ENCODE measurements at places on chromosomes 2 and 18.
A peak's percentile ranks its signal among the peaks of the same experiment; 100 is the strongest.

GRCh38 chr2:171652416-171652785, 34.9 kb upstream of the DYNC1I2 start:
- no peak for DNase-seq

DNA sequence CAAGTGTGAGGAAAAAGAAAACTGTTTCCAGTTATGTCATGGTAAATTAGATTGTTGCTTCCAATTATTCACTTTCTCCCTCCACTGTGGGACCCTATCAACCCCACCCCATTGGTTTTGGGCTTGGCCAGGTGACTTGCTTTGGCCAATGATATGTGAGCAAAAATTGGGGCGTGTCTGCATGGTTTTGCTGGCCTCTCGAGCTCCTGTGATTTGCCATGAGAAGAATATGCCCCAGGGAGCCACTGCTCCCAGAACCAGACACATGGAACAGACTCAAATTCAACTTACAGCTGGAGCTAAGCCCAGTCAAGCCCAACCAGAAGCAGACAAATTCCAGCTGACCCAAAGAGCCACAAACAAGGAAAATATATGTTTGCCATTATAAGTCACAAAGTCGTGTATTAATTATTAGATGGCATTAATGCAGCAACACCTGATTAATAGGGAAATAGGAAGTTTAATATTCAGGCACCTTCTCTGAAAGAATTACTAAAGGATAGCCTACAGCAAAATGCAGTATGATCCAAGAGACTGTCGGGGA, 248.9 kb downstream of the ANAPC1 start:
- no peak for DNase-seq

- DNase-seq: no peak
These were observed 593.5 kb downstream of the BCL11A start for GRCh38 chr2:59959944-59960343.

GRCh38 chr2:150282771-150283371, 204.6 kb downstream of the RND3 start:
- no peak for DNase-seq

GRCh38 chr2:162252153-162252552, 8.9 kb upstream of the FAP start:
- no peak for DNase-seq

DNA sequence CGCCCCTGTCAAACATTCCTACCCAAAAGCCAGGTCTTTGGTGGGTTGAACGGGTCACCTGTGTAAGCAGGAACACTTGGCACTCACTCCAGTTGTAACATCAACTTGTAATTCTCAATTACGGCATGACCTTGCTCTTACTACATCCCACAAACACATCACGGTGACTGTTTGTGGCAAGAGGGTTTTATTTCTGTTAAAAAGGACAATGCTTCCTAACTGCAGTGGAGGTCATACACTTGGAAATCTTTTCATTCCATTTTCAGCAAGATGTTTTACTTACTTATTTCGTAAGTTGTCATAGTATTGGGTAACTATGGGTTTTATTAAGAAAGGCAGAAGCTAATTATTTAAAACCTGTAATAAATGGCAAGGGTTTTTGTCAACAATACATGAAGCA, 126.1 kb downstream of the ZNF516 start:
- DNase-seq: no peak

DNA sequence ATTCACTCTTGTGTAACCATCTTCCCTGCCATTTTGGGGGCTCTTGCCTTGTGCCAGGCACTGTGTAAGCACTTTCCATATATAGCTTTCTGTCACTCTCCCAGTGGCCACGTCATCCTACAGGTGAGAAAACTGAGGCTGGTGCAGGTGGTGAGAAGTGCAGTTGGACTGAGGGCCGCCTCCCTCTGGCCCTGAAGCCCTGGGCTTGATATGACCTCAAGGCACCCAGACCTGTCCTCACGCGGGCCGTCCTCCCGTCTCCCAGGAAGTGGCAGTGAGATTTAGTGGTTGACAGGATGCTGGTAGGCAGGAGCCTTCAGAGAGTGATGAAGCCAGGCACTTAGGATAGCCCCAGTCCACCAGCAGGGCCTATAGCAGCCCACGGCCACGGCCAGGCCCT, 30.5 kb downstream of the MAL start:
- no peak for DNase-seq

- no peak for DNase-seq
These were observed 121.9 kb downstream of the CACNB4 start for GRCh38 chr2:151976945-151977353.

DNA sequence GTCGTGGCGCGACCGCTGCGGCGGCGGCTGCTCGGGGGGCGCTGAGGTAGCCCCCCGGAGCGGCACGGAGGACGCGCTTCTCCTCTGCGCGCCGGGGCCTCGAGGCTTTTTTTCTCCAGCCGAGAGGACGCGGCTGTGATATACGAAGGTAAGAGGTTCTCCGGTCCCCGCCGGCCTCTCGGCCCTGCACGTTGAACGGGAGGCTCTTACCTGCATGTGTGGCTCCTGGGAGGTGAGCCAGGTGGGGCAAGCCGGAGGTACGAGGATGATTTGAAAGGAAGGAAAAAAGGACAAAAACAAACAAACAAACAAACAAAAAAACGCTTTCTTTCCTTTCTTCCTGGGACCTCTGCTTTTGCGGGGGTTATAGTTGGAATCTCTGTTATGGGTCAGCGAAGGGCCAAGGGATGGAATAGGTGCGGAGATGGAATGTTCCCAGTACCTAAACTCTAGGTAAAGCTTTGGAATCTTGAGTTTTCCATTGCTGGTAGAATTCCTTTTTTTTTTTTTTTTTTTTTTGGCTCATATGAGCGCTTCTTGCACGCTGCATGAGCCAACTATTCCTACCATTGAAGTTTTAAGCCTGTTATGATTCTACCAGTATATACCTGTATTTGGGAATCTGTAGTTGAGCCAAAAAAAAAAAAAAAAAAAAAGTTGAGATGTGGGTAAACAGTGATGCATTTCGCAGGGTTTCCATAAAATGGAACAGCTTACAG, 674 bp downstream of the PTPN4 start:
- no peak for DNase-seq

- DNase-seq: peak; percentile 25
These were observed 256.7 kb downstream of the HDAC4 start for GRCh38 chr2:239143858-239144712.

GRCh38 chr2:233818639-233819621, 35.4 kb downstream of the HJURP start:
- no peak for DNase-seq

DNA sequence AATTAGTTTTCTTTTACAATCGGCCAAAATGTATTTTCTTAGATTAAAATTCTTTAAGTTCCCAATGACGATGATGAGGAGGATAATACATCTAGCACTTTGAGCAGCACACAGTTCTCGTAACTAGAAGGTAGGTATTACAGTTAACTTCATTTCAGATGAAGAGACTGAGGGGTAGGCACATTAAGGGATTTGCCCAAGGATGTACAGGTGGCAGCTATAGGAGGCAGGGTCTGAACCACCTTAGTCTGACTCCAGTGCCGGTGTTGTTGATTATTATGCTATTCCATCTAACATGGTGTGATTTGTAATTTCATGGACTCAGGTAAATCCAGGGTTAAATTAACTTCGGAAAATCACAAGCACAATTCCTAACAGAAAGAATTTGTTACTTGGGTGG, 1.1 kb downstream of the CD28 start:
- no peak for DNase-seq

- DNase-seq: no peak
These were observed 1167.9 kb downstream of the DSC3 start for GRCh38 chr18:29874519-29875098.

DNA sequence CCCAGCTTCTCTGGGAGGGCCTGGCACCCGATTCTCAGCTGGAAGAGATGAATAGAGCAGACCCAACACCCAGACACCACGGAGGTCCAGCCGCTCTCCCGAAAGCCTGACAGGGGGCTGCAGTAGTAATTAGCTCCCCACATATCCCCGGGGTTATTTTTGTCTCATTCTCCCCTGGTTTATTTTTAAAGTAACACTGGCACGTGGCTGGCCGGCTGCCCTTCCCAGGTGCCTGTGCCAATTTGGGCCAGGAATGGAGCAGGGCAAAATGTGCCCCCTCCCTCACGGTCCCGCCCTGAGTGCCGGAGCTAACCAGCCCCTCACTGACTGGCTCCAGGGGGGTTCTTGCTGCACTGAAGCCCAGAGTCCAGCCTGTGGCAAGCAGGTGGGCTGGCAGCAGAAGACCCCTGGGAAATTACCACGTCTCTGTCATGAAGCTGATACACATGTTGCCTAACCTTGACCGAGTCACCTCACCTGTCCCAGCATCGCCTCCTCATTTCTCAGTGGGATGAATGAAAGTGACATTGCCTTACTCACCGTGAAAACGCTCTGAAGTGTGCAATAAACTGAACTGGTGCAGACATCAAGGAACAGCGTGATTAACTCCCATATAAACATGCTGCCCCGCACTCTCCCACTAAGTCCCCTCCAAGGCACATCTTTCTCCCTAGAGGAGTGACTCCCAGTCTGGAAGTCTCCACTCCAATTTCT, 18.4 kb downstream of the KCNK3 start:
- DNase-seq: no peak

GRCh38 chr2:46716927-46717326, 198.7 kb downstream of the MCFD2 start:
- no peak for DNase-seq

- peak; percentile 66 for DNase-seq
These were observed 143.6 kb upstream of the MAP3K20 start for GRCh38 chr2:172931918-172932520.

- no peak for DNase-seq
These were observed 453.0 kb downstream of the GALR1 start for GRCh38 chr18:77702686-77703085.

DNA sequence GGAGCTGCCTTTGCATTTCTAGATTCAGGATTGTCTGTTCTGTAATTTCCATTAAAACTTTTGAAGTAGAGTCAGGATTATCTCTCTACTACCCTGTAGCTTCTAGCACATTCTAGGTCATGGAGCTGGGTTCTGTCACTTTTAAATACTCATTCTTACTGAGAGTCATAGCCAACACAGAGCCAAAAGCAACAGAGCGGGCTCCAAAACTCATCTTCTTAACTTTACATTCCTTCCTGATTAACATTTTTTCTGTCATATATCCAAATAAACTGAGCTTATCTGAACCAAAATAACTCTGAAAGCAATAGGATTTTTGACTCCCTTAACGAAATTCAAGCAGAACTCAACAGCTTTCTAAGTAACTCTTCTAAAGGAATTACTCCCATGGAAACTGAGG, 12.9 kb downstream of the PREPL start:
- DNase-seq: no peak

DNA sequence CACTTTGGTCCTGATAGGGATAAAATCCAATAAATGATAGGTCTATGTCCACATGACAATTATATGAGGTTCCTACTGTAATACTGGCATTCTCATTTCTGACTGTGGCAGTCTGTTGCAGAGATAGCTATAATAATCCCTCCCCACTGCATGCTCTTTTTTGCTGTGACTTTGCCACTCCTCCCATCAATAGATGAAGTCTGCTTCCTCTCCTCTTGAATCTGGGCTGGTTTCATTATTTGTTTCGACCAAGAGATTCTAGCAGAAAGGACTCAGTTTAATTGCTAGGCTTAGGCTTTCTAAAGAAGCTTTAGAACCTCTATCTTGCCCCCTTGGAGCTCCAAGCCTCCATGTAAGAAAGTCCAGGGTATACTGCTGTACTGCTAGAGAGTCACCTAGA, 23.3 kb upstream of the CREB1 start:
- DNase-seq: no peak

GRCh38 chr2:199366406-199366805, 91.3 kb downstream of the SATB2 start:
- no peak for DNase-seq

- no peak for DNase-seq
These were observed 154.0 kb downstream of the PMAIP1 start for GRCh38 chr18:60053747-60054304.

DNA sequence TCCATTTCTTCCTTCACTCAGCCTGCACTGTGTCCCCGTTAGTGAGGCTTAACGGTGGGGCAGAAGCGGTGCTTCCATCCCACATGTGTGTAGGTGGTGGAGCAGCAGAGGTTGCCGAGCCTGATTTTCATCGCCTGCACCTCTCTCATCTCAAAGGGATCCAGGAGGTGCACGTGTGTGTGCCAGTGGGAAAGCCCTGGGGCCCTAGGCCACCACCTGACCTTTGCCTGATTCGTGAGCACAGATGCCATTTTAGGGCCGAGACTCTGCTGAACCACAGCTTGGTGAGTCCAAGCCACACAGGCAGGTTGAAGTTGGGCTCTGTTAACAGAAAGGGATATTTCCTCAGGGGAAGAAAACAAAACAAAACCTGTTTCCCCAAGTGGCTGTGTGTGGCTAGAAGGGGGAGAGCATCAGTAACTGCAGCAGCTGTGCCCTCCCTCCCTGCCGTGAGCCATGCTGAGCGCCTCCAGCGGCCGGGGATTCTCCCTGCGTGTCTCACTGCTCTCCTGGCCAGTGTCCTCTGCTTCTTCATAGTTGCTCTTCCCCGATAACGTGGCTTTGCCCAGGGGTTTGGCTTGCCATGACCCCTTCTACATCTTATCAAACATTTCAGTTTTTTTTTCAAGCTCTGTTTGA, 81.5 kb downstream of the MAPRE2 start:
- peak; percentile 32 for DNase-seq

GRCh38 chr2:187548656-187549055, 5.6 kb downstream of the TFPI start:
- no peak for DNase-seq

DNA sequence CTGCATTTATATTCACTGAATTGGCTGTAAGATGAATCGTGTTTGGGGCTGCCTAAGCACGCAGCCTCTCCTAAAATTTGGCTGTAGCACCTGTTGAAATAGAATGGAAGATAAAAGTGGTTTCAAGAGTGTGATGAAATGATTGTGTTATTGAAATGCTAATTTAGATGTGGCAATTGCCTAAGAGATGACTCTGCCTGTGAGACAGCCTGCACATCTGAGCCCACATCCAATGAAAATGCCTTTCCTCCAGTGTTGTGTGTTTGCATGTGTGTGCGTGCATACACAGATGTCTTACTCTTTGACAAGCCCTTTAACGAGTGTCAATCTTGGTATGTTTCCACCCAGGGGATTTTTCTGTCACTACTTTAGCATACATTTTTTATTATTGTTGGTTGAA, 346.9 kb downstream of the MEIS1 start:
- no peak for DNase-seq

DNA sequence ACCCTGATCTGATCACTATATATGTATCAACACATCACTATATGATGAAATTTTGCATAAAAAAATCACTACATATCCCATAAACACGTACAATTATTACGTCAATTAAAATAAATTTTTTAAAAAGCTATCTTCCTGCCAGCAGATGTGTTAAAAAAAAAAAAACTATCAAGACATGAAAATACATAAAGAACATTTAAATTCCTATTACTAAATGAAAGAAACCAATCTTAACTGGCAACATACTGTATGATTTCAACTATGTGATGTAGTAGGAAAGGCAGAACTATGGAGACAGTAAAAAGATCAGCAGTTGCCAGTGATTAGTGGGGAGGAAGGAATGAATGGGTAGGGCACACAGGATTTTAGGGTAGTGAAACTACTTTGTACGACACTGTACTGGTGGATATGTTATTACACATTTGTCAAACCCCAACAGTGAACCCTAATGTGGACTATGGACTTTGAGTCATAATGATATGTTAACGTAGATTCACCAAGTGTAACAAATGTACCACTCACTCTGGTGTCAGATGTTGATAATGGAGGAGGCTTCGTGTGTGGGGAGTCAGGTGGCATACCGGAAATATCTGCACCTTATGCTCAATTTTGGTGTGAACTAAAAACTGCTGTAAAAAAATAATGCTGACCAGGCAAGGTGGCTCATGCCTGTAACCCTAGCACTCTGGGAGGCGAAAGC, 27.4 kb downstream of the USP34 start:
- DNase-seq: no peak

- no peak for DNase-seq
These were observed 163.3 kb downstream of the TFCP2L1 start for GRCh38 chr2:121121661-121122060.
